ENCODE measurements at places on chromosomes 1 and 21.

DNA sequence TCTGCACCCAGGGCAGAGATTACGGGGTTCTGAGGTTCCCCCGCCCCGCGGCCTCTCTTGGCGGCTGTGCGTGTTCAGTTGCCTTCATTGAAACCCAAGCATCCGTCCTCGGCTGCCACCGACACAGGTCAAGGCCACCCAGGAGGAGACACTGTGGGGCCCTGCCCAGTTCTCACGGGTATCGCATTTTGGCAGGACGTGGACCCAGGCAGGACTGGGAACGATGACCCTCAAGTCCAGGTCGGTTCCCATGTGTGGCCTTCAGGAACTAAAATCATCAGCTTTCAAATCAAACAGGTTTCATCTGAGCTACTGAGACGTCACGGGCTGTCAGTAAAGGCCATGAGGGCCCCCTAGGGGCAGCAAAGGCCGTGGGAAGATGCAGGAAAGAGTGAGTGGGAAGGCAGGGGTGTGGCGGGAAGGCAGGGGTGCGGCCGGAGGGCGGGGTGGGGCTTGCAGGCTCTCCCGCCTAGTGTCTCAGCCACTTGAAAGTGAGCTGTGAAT lies 7.0 kb upstream of the C1orf174 start:
- DNase-seq: no peak

- no peak for DNase-seq
Measured at GRCh38 chr1:87830432-87830978, 501.8 kb downstream of the LMO4 start.

DNA sequence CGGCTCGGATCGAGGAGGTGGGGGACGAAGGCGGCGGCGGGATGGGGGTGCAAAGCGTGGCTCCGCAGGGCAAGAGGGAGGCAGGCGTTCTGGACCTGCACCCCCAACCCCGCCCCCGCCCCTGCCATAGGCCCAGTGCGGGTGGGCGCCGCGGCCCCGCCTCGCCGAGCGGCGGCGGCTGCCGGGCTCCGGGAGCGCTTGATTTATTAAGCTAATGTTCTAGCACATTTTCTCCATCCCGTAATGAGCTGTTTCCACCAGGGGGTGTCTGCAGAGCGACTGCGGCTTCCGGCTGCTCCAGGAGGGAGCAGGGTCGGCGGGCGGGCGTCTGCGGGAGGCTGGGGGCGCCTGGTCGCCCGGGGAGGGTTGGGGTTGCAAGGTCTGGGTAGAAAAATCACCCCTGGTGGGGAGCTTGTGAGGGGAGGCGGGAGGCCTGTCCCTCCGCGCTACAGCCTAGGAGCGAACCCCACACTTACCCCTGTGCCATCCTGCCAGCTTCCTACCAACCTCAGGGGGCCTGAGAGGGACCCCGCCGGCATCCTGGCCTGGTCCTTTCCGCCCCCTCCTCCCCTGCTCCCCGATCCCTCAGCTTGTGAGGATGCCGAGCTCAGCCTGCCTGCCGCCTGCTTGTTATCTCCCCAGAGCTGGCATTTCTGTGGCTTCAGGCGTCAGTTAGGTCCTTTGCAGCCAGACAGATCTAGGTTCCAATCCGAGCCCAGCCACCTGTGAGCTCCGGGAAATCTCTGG lies 48.5 kb upstream of the ACOT11 start:
- no peak for DNase-seq

- no peak for DNase-seq
Measured at GRCh38 chr1:223211323-223211985, 68.4 kb upstream of the TLR5 start.

DNA sequence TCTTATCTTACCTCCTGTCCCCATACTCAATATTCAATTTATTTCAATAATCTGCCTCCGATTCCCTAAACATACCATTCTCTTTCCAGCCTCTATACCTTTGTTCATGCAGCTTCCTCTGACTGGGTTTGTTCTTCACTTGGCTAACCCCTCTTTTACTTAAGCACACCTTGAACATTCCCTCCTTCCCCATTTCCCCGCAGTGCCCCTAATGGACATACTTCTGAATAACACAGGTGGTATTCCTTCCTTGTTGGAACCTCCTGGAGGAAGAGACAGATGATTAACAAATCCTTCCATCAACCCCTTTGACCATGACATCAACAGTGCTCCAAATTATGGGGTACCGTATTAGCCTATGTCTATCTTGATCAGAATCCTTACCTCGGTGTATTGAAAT lies 190.0 kb upstream of the UBE2U start:
- DNase-seq: no peak

GRCh38 chr1:193700710-193701355 lies 514.4 kb upstream of the B3GALT2 start:
- no peak for DNase-seq

GRCh38 chr1:243940451-243940850 lies 90.4 kb upstream of the AKT3 start:
- DNase-seq: no peak

DNA sequence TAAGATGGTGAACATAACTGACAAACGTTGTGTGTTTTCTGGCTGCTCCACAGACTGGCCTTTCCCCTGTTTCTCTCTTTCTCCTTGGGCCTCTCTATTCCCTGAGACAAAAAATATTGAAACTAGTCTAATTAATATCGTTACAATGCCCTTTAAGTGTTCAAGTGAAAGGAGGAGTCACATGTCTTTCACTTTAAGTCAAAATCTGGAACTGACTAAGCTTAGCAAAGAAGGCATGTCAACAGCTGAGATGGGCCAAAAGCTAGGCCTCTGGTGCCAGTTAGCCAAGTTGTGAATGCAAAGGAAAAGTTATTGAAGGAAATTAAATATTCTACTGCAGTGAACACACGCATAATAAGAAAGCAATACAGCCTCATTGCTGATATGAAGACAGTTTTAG lies 32.2 kb upstream of the FCRL3 start:
- DNase-seq: no peak

DNA sequence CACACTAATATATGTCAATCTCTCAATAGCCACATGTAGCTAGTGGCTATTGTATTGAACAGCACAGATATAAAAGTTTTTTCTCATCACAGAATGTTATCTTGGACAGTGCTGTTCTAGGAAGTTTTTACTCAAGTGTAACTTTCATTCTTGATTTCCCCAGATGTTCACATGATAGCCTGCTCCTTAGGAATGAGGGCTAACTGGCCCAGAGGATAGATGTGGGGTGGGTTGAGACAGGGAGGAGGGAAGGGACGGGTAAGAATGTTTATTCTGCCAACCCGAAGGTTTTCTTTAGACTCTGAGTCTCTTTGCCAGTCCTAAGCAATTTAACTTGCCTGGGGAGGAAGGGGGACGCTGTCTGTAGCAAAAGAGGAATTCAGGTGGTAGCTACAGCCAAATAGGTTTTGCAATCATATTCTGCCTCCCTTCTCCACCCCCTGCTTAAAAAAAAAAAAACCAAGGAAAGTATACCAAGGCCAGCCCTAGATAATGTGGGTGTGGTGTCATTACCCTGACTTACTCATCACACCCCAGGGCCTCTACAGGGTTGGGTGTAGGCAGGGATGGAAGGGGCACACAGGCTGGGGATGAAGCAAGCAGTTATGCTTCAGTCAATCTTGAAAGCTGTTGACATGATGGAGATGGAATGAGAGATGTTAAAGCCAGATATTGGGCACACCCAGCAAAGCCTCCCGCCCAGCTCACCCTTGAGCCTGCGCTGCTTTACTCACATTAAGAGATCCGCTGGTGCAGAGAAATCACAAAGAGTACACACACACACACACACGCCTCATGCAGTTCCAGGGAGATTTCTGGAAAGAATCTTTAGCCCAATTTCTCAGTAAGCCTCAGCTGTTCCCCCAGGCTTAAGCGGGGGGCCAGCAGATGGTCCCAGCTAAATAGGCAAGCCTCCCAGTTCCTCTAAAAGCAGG lies 59.9 kb downstream of the PLXNA2 start:
- peak; percentile 41 for DNase-seq

DNA sequence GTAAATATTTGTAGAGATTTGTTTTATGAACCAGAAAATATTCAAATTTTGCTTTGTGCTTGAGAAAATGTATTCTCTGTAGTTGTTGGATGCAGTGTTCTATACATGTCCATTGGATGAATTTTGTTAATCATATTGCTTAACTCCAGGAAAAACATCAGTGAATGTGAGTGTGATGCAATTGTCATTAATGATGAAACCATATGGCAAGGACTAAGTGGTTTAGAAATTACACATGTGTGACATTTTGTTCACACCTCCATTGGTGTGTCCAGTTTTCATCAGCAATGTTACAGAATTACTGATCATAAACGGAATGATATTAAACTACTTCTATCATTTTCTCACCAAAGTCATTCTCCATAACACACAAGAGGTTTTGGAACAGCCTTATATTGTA lies 151.8 kb upstream of the ST6GALNAC5 start:
- DNase-seq: no peak

GRCh38 chr1:206723462-206723804 lies 38.7 kb downstream of the MAPKAPK2 start:
- no peak for DNase-seq

DNA sequence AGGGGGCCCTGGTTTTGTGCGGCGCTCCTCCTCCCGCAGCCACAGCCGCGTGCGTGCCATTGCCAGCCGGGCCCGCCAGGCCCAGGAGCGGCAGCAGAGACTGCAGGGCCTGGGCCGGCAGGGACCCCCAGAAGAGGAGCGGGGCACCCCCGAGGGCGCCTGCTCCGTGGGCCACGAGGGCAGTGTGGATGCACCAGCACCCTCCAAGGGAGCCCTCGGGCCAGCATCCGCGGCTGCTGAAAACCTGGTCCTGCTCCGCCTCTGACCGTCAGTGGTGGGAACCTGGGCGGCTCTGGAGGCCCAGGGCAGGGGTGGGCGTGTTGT lies 21.5 kb downstream of the PANK4 start:
- no peak for DNase-seq

- DNase-seq: no peak
Measured at GRCh38 chr1:210516092-210516656, 187.5 kb downstream of the HHAT start.

GRCh38 chr21:31119199-31119598 lies 80.9 kb upstream of the KRTAP19-8 start:
- no peak for DNase-seq

- DNase-seq: no peak
Measured at GRCh38 chr1:61318319-61319125, 236.2 kb downstream of the NFIA start.

GRCh38 chr1:156285437-156285836 lies 1.3 kb downstream of the TMEM79 start:
- DNase-seq: no peak

GRCh38 chr1:172343240-172344160 lies 77.0 kb upstream of the C1orf105 start:
- no peak for DNase-seq

DNA sequence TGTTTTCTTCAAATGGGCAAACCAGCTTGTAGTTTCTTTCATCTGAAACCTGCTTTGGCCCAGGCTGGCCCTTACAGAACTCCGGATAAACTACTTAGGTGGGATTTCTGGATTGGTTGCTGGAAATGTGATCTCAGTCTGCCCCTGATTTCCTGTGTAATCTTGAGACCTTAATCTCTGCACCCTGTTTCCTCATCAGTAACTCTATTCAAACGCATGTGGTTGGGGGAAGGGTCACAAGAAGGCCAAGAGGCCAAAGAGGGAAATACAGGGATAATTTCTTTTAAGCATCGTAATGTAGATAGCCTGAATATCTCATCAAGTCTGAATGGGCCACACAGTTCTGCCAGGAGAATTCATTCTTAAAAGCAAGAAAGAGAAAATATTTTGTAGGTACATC lies 483.6 kb downstream of the LTN1 start:
- DNase-seq: no peak

DNA sequence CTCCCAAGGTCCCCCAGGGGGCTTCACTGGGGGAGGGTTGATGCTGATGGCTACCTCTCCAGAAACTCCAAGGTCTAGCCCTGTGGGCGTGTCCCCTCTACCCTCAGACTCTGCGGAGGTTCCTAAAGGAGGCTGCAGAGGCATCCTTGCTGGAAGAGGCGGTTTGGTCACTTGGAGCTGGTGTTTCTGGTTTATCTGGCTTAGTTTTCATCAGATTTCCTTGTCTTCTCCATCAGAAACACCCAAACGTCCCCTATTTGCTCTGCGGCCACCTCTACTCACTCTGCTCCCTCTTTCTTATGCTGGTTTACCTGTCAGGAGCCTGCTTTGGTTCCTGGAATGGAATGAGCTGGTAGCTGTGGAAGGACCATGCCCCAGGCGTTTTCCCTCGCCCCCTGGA lies 2.5 kb downstream of the PKP1 start:
- DNase-seq: no peak

- no peak for DNase-seq
Measured at GRCh38 chr21:35838987-35839763, 221.2 kb downstream of the SETD4 start.

GRCh38 chr1:224238756-224239155 lies 55.7 kb downstream of the DEGS1 start:
- DNase-seq: no peak

GRCh38 chr1:117318426-117318825 lies 48.8 kb upstream of the MAN1A2 start:
- no peak for DNase-seq

- no peak for DNase-seq
Measured at GRCh38 chr1:23134055-23134454, 34.6 kb downstream of the LUZP1 start.

- no peak for DNase-seq
Measured at GRCh38 chr1:202193614-202194327, at the start of gene LGR6. LGR6 (plus strand) TSS chr1:202193799; CDS start chr1:202193990, 191 bp downstream.

- no peak for DNase-seq
Measured at GRCh38 chr1:209688746-209689234, 13.6 kb downstream of the G0S2 start.

DNA sequence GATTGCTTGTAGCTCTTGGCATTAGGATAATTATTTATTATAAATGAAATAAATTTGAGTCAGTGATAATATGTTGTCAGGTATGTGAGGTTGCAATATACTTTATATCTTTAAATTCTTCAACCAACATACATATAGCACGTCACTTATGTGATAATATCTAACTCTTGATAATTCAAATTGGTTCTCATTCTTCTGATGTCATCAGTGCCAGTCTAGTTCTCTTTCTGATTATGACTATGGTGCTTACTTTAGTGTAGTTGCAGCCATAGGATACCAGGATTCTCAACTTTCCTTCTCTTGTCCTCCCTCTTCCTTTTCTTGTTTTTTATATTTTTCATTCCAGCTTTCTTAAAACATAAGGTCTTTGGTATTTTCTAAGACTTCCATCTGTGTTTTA lies 34.8 kb upstream of the ATP6V1G3 start:
- no peak for DNase-seq

- DNase-seq: no peak
Measured at GRCh38 chr1:15362737-15363128, 47.0 kb upstream of the EFHD2 start.

DNA sequence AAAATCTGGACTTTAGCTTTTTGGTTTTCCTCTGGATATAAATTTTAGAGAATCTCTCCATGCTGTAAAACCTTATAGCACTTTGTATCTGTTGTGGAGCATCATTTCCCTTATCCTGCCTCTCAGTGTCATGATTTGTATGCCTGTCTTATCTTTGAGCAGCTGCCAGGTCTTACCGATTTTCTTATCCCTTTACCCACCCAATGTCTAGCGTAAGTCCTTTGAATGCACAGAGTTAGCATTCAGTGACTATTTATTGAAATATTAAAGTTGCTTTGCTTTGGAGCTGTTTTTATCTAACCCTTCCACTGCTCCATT lies 37.3 kb downstream of the CDC7 start:
- DNase-seq: no peak
